Esophagus squamous epithelium (tissue), 5 donors: ENCODE measurements at places on chromosomes 3 and 15.

DNA sequence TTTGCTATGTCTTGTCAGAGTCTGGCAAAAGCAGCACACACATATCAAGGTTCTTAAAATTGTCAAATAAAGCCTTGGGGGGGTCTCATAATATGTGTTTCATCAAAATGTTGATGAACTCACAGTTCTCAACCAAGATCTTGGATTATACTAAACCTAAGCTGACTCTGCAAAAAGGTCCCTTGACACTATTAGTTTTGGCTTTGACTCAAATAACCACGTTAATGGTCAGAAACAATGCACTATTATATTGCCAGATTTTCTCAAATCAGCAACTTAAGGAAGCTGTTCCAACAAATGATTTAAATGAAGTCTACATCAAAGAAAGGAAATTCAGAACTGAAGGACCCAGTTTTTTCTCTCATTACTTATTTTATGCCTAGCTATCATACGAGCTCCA is 1063.9 kb downstream of the ROBO1 start:
- H3K36me3 ChIP-seq = no peaks in the 10 kb centered on the region
- DNase-seq = no peak
- H3K27ac ChIP-seq = no peak overlapping the region
- H3K4me1 ChIP-seq = no peaks in the 10 kb centered on the region

DNA sequence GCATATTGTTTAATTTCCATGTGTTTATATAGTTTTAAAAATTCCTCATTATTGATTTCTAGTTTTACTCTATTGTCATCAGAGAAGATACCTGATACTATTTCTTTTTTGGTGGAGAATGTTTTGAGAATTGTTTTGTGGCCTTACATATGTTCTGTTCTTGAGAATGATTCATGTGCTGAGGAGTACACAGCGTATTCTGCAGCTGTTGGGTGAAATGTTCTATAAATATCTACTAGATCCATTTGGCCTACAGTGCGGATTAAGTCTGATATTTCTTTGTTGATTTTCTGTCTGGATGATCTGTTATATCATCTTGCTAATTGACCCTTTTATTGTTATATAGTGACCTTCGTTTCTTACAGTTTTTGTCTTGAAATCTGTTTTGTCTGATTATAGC is 109.7 kb downstream of the UBE2E2 start:
- no peak for DNase-seq
- H3K27me3 ChIP-seq = no peaks in the 10 kb centered on the region
- H3K36me3 ChIP-seq = no peaks in the 10 kb centered on the region
- H3K4me3 ChIP-seq = no peak overlapping the region
- H3K27ac ChIP-seq = no peak overlapping the region
- no peaks in the 10 kb centered on the region for H3K4me1 ChIP-seq

GRCh38 chr3:155815030-155815545 is 9.0 kb upstream of the C3orf33 start:
- DNase-seq = no peak
- H3K4me3 ChIP-seq = no peak overlapping the region
- no peak overlapping the region for H3K27ac ChIP-seq
- H3K27me3 ChIP-seq = no peaks in the 10 kb centered on the region
- no peaks in the 10 kb centered on the region for H3K36me3 ChIP-seq

DNA sequence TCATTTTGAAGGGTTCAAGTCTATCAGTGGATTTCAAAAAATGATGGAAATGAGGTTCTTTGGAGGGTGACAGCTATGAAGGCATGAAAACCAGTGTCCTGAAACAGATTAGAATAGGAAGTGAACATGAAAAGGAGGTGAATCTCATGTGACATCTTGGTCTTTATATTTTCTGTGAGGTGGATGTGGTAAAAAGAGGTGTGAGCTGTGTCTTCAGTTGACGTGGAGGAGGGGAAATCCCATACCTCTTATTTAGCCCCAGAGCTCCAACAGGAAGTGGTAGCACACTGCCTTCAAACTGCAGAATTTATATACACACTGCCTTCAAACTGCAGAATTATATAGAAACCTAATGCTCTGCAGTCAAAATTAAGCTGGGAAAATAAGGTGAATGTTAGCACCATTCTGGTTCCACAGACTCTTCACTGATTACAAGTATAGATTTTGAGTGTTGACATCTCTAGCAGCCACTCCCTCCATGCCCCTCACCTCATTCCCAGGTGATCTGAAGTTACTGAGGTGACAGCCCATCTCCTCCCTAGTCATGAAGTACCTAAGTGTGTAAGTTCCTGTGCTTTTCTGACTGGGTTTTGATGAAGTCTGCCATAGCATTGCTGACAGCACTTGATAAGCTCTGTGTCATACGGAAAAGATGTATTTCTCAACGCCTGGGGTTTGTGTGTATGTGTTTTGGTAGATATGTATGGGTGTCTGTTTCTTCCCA is 2.7 kb downstream of the RAB8B start:
- H3K36me3 ChIP-seq = no peaks in the 10 kb centered on the region
- peak overlapping the region; percentile 28 for H3K27ac ChIP-seq
- no peaks in the 10 kb centered on the region for H3K27me3 ChIP-seq
- peaks cover 91% of the 10 kb centered on the region for H3K4me1 ChIP-seq

DNA sequence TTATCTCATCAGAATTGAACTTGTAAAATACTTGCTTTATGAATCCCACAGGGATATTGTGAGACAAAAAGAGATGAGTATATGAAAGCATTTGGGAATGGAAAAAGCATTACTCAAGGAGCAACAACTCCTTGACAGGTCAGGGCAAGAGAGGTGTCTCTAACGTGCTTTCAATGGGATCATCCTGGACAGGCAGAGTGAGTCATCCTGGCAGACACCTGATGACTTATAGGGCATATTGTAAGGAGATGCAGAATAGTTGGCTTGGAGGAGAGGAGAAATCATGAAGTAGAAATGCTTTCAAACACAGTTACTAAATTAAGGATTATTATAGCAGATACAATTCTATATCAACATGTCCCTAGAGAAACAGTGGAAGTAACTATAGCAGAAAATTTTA is 71.9 kb upstream of the THSD4 start:
- H3K27me3 ChIP-seq = no peaks in the 10 kb centered on the region
- no peak overlapping the region for H3K27ac ChIP-seq
- H3K4me1 ChIP-seq = no peaks in the 10 kb centered on the region
- H3K4me3 ChIP-seq = no peak overlapping the region
- H3K36me3 ChIP-seq = no peaks in the 10 kb centered on the region
- DNase-seq = no peak

DNA sequence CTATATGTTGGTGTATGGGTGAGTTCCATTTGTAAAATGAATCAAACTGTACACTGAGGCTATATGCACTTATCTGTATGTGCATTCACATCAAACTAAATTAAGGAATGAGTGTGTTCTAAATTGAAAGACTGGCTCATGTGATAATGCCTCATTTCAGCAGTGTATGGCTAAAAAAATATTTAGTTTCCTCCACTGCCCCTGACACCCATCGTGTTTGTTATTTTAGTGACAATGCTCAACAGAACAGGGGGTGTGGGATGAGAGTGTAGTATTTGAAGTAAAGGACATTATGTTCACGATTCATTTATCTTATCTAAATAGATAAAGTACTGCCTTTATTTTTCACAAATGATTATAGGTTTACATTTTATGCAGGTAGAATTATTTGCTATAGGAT is 301.1 kb upstream of the ARPP21 start:
- H3K27me3 ChIP-seq = no peaks in the 10 kb centered on the region
- no peak for DNase-seq
- no peaks in the 10 kb centered on the region for H3K36me3 ChIP-seq

- no peak overlapping the region for H3K27ac ChIP-seq
- H3K27me3 ChIP-seq = no peaks in the 10 kb centered on the region
- no peak overlapping the region for H3K4me3 ChIP-seq
These were observed 11.8 kb upstream of the KCNAB1 start for GRCh38 chr3:156108616-156109015.

GRCh38 chr15:64903326-64903950 is 8.3 kb upstream of the ANKDD1A start:
- no peaks in the 10 kb centered on the region for H3K36me3 ChIP-seq
- H3K27me3 ChIP-seq = no peaks in the 10 kb centered on the region
- no peak overlapping the region for H3K4me3 ChIP-seq
- no peak overlapping the region for H3K27ac ChIP-seq
- H3K4me1 ChIP-seq = no peaks in the 10 kb centered on the region
